Esophagus muscularis mucosa (tissue), 4 donors: ENCODE measurements at places on chromosomes 6 and 20. TPM values are rescaled to one million over a fixed set of nuclear protein-coding genes. Genes with fewer than 3 reads are reported as not detected.

GRCh38 chr6:5259428-5259827, 1.3 kb downstream of the LYRM4 start:
- peaks cover 24% of the 10 kb centered on the region for H3K4me1 ChIP-seq
- H3K4me3 ChIP-seq = peak overlapping the region; percentile 73
- no peak for DNase-seq

- H3K4me1 ChIP-seq = peaks cover 17% of the 10 kb centered on the region
- H3K4me3 ChIP-seq = no peak overlapping the region
- H3K36me3 ChIP-seq = peaks cover 5% of the 10 kb centered on the region
- DNase-seq = no peak
These were observed 212.7 kb downstream of the TMEM242 start for GRCh38 chr6:157110607-157111006.

HLA-DRB1 gene
- 28.2 TPM for total RNA-seq

C6orf141 gene
- total RNA-seq = 2.4 TPM

CUL7 gene
- total RNA-seq = 18.0 TPM

DNA sequence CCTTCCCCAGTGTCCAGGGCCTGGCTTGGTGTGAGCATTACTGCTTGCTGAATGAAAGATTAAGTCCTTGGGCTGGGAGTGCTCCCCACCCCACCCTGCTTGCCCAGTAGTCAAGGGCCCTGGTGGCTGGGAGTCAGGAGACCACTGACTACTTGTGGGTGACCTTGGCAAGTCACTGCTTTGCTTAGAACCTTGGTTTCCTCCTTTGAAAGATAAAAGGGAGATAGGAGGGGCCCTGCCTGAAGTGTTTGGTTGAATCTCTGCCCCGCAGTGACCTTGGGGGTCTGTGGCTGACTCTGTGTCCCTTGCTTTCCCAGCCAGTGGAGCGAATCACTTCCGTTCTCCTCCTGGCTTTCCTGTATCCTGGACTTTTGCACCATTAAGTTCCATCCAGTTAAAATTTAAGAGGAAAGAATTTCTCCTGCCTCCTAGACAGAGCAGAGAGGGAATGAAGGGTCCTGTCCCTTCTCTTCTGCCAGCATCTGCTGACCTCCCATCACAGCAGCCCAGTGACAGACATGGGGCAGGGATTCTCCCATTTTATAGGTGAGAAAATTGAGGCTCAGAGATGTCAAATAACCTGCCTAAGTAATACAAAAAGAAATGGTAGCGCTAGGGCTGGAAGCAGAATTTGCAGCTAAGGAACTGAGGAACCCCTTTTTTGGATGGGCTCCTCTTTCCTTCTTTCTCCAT, 3.5 kb upstream of the EPB41L1 start:
- no peaks in the 10 kb centered on the region for H3K27me3 ChIP-seq
- no peak overlapping the region for H3K27ac ChIP-seq
- no peak for DNase-seq
- H3K4me1 ChIP-seq = peaks cover 41% of the 10 kb centered on the region
- no peaks in the 10 kb centered on the region for H3K36me3 ChIP-seq

GRCh38 chr6:71168233-71168765, 120.3 kb upstream of the OGFRL1 start:
- H3K27me3 ChIP-seq = no peaks in the 10 kb centered on the region
- no peaks in the 10 kb centered on the region for H3K36me3 ChIP-seq
- H3K4me1 ChIP-seq = no peaks in the 10 kb centered on the region
- H3K27ac ChIP-seq = no peak overlapping the region
- H3K4me3 ChIP-seq = no peak overlapping the region

CFAP61 gene
- not detected for total RNA-seq

DNA sequence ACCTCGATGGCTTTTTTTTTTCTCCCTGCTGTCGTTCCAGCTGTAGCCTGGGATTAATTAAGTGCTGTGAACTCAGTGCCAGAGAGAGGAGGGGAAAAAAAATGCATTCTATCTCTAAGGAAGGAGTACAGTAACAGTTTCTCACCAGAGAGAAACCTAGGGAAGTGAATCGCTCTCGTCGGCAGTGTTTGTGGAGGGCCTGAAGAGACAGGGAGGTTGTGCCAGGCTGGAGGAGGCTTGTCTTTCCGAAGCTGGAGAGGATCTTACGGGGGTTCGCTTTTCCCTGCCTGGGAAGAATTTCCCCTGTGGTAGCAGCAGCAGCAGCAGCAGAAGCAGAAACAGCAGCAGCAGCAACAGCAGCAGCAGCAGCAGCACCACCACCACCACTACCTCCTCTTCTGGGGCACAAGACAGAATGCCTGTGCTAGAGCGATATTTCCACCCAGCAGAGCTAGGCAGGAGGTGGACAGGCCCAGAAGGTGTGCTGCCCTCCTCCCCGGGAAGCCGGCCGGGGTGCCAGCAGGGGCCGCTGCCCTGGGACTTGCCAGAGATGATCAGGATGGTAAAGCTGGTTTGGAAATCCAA, 186.5 kb downstream of the PDE7B start:
- peak overlapping the region; percentile 47 for H3K4me3 ChIP-seq
- peaks cover 24% of the 10 kb centered on the region for H3K4me1 ChIP-seq
- peak overlapping the region; percentile 78 for H3K27ac ChIP-seq
- no peaks in the 10 kb centered on the region for H3K27me3 ChIP-seq

ADGB gene
- total RNA-seq = not detected

GRCh38 chr20:528923-529604, 14.5 kb downstream of the CSNK2A1 start:
- H3K4me1 ChIP-seq = peaks cover 8% of the 10 kb centered on the region
- H3K27ac ChIP-seq = no peak overlapping the region
- no peak overlapping the region for H3K4me3 ChIP-seq
- H3K27me3 ChIP-seq = no peaks in the 10 kb centered on the region

RIPOR2 gene
- 14.4 TPM for total RNA-seq

- no peak for DNase-seq
- no peak overlapping the region for H3K27ac ChIP-seq
- H3K36me3 ChIP-seq = peaks cover 51% of the 10 kb centered on the region
- no peak overlapping the region for H3K4me3 ChIP-seq
- no peaks in the 10 kb centered on the region for H3K4me1 ChIP-seq
- no peaks in the 10 kb centered on the region for H3K27me3 ChIP-seq
These were observed 124.6 kb downstream of the SLC23A2 start for GRCh38 chr20:4876731-4877130.

GRCh38 chr6:161649068-161649467, 375.2 kb upstream of the AGPAT4 start:
- H3K4me3 ChIP-seq = no peak overlapping the region
- no peaks in the 10 kb centered on the region for H3K4me1 ChIP-seq
- no peaks in the 10 kb centered on the region for H3K27me3 ChIP-seq

DACT2 gene
- 0.83 TPM for total RNA-seq

DNA sequence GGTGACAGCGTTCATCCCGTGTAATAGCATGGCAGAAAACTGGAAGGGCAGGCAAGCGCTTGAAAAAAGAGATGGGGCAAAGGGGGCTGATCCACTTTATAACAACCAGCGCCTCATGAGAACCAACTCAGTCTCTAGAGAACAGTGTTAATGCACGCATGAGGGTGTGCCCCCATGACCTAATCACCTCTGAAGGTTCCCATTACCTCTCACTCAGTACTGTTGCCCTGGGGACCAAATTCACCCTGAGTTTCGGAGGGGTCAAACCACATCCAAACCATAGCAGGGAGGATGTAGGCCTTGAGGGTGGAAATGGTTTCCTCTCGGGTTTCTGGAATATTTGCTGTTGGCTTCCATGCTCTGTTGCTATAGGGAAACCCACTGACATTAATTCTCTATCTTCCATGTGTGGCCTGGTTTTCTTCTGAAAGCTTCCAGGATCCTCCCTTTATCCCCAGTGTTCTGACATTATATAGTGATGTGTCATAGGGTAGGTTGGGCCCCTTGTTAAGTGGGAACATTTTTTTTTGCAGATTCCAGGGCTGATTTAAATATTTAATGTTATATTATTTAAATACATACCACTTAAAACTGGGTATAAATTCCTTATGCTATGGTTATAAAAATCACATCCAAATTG, 65.2 kb downstream of the PPP1R14C start:
- no peaks in the 10 kb centered on the region for H3K27me3 ChIP-seq
- H3K4me3 ChIP-seq = no peak overlapping the region
- H3K36me3 ChIP-seq = no peaks in the 10 kb centered on the region
- H3K27ac ChIP-seq = no peak overlapping the region
- no peaks in the 10 kb centered on the region for H3K4me1 ChIP-seq

- no peaks in the 10 kb centered on the region for H3K36me3 ChIP-seq
- H3K27ac ChIP-seq = no peak overlapping the region
- H3K27me3 ChIP-seq = no peaks in the 10 kb centered on the region
- DNase-seq = no peak
These were observed 71.0 kb upstream of the MRAP2 start for GRCh38 chr6:83962582-83962981.

DNA sequence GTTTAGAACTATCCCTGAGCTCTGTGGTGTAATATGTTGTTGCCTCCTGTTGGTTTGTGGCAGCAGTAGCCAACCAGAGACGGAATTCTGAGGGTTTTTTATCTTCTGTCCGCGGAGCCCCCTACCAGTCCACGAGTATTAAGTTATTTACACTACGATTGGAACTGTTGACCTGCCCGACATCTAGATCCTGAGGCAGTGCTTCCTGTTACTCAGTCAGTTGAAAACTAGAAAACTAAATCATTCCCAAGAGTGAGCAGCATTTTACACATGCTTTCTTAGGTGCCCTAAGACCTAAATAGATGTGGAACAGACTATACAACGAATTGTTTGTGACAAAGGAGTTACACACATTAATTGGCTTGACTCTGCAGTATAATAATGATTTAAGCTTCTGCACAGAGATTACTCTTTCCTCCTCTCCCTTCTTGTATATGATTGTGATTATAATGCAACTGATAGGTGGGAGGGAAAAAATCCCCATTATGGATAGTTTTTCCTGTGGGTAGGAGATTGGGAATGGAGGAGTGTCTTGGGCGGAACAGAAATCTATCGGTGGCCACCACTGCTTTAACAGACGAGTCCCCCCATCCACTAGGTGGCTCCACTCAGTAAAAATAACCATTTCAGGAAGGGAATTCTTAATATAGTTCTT, 1.7 kb downstream of the LOC128125822 start:
- no peaks in the 10 kb centered on the region for H3K27me3 ChIP-seq
- H3K27ac ChIP-seq = peak overlapping the region; percentile 100
- peak overlapping the region; percentile 89 for H3K4me3 ChIP-seq
- peaks cover 26% of the 10 kb centered on the region for H3K36me3 ChIP-seq
- DNase-seq = no peak
- H3K4me1 ChIP-seq = peaks cover 20% of the 10 kb centered on the region

MAP7 gene
- total RNA-seq = 1.9 TPM

DNA sequence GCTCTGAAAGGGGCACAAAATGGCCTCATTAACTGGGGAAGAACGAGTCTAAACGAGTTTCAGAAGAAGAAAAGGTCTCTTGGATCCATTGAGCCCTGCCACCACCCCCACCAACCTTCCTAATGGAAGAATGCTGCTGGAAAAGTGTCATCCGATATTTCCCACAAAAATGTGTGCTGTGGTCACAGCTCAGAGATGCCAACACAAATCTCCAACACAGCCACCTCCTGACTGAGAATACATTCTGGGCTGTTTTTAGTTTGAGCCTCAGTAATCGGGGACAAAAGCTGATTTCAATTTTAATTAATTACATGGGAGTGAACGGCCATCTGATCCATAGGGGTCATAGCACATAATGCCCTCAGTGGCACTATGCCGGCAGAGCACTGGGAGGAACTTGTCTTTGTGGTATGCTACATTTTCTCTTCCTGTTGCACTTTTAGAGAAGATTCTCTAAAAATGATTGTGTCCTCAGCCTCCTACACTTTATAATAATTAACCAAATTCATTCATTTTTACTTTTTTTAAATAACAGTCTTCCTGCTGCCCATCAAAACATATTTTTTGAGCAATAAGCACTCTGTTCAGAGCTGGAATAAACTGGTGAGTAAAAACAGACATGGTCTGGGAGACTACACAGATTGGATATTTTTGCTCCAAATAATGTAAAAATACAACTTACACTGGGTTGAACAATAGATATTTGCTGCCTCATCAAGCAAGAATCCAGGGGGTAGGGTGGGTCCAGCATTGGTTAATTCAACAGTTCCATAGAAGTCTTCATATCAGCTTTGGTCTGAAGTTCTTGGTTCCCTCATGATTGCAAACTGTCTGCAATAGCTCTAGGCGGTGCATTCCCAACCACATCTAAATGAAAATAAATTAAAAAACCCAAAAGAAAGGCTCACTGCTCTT, 143.6 kb upstream of the TMEM170B start:
- H3K36me3 ChIP-seq = no peaks in the 10 kb centered on the region
- peaks cover 6% of the 10 kb centered on the region for H3K4me1 ChIP-seq
- no peak for DNase-seq
- H3K27ac ChIP-seq = no peak overlapping the region
- no peaks in the 10 kb centered on the region for H3K27me3 ChIP-seq

GRCh38 chr6:108322728-108323127, 27.9 kb downstream of the AFG1L start:
- H3K36me3 ChIP-seq = peaks cover 4% of the 10 kb centered on the region
- H3K4me3 ChIP-seq = no peak overlapping the region
- no peaks in the 10 kb centered on the region for H3K27me3 ChIP-seq
- no peak overlapping the region for H3K27ac ChIP-seq

DNA sequence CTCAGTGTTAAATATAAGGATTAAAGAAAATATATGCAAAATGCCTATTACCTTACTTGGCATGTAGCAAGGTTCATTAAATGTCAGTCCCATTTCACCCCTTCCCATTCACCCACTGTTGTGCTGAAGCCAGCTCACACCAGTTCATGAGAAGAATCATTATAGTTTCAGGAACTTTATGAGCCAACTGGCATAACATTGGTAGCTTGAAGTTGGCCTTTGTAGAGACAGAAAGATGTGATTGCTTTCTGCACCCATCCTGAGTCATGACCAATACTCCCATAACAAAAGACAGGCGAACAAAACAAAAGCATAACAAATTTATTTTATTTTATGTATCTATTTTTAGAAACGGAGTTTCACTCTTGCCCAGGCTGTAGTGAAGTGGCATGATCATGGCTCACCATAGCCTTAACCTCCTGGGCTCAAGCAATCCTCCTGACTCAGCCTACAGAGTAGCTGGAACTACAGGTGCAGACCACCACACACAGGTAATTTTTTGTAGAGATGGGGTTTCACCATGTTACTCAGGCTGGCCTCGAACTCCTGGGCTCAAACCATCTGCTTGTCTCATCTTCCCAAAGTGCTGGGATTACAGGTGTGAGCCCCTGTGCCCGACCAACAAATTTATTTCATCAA, 17.6 kb upstream of the IER3 start:
- H3K27ac ChIP-seq = no peak overlapping the region
- H3K4me1 ChIP-seq = peaks cover 40% of the 10 kb centered on the region
- no peaks in the 10 kb centered on the region for H3K36me3 ChIP-seq
- H3K4me3 ChIP-seq = no peak overlapping the region

- H3K4me3 ChIP-seq = no peak overlapping the region
- no peak overlapping the region for H3K27ac ChIP-seq
- no peaks in the 10 kb centered on the region for H3K27me3 ChIP-seq
These were observed 114.2 kb upstream of the DUSP22 start for GRCh38 chr6:178119-178518.

MDC1 gene
- total RNA-seq = 11.5 TPM
